Breast epithelium (tissue), 4 donors: ENCODE measurements at places on chromosomes 1 and 21.

GRCh38 chr1:158246650-158247049, 7.6 kb upstream of the CD1A start:
- H3K4me3 ChIP-seq: no peak overlapping the region
- no peaks in the 10 kb centered on the region for H3K27me3 ChIP-seq
- H3K4me1 ChIP-seq: no peaks in the 10 kb centered on the region
- no peak for DNase-seq
- H3K27ac ChIP-seq: no peak overlapping the region

GRCh38 chr1:165637427-165637826, 6.4 kb downstream of the MGST3 start:
- H3K4me1 ChIP-seq: peaks cover 6% of the 10 kb centered on the region
- no peaks in the 10 kb centered on the region for H3K27me3 ChIP-seq
- no peak for DNase-seq

- no peak overlapping the region for H3K4me3 ChIP-seq
- H3K27ac ChIP-seq: no peak overlapping the region
- no peaks in the 10 kb centered on the region for H3K27me3 ChIP-seq
- H3K4me1 ChIP-seq: no peaks in the 10 kb centered on the region
- DNase-seq: no peak
- H3K36me3 ChIP-seq: no peaks in the 10 kb centered on the region
These were observed 641.0 kb upstream of the CAMK1G start for GRCh38 chr1:208942394-208943130.

- no peaks in the 10 kb centered on the region for H3K4me1 ChIP-seq
- H3K4me3 ChIP-seq: no peak overlapping the region
- DNase-seq: no peak
- H3K27me3 ChIP-seq: no peaks in the 10 kb centered on the region
- H3K36me3 ChIP-seq: no peaks in the 10 kb centered on the region
These were observed 38.4 kb downstream of the NEK2 start for GRCh38 chr1:211637066-211637465.

DNA sequence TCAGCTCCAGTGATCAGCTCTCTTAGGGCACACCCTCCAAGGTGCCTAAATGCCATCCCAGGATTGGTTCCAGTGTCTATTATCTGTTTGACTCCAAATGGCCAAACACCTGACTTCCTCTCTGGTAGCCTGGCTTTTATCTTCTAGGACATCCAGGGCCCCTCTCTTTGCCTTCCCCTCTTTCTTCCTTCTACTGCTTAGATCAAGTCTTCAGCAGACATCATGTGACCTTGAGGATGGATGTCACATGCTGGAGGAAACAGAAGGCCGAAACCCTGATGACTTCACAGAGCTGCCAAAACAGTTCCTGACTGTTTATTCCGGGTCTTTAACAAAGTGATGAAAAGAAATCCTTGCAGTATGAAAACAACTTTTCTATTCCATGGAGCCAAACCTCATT, 24.4 kb upstream of the WDR26 start:
- no peak for DNase-seq
- no peaks in the 10 kb centered on the region for H3K36me3 ChIP-seq

GRCh38 chr1:168229893-168230292, 4.1 kb downstream of the SFT2D2 start:
- H3K4me1 ChIP-seq: peaks cover 9% of the 10 kb centered on the region
- peaks cover 7% of the 10 kb centered on the region for H3K36me3 ChIP-seq
- H3K27ac ChIP-seq: peak overlapping the region; percentile 94
- DNase-seq: no peak
- no peaks in the 10 kb centered on the region for H3K27me3 ChIP-seq
- H3K4me3 ChIP-seq: no peak overlapping the region

DNA sequence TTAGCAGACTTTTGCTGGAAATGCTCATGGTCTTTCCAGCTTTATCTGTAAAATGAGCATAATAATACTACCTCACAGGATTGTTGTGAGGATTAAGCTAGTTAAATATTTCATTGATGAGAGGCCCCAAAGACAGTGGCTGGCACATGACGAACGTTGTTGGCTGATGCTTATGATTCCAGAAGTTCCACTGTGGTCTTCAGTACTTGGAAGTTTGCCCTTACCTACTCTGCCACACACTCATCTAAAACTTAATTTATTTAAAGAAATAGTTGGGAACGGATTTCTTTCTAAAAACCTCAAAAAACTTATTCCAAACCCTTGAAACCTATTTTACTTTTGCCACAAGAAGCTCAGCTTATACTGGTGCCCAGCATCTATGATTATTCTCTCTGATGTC, 170.7 kb downstream of the DHRS3 start:
- no peaks in the 10 kb centered on the region for H3K27me3 ChIP-seq
- no peak overlapping the region for H3K4me3 ChIP-seq
- H3K27ac ChIP-seq: peak overlapping the region; percentile 93
- H3K4me1 ChIP-seq: peaks cover 42% of the 10 kb centered on the region
- no peak for DNase-seq
- no peaks in the 10 kb centered on the region for H3K36me3 ChIP-seq

DNA sequence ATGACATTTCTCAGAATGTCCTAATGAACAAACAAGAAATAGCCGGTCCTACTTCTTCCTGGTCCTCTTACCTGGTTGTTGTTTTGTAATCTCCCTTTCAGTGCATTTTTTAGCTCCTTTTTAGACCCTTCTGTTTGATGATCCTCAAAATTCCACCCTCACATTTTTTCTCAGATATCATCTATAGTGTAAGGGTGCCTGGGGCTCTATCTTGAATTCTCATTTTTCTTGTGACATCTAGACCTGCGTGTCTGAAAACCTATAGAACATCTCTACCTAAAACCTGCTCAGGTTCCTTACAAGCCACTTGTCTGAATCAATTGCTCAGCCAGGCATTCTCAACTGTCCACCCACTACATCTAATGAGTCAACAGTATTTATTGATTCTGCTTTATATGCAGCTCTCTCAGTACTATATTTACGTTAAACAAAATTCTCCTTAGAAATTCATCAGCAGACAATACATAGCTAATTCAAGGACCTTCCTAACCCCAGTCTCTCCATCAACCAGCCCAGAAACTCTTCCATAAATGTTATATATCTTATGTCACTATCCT, 36.5 kb upstream of the USH2A start:
- H3K27me3 ChIP-seq: no peaks in the 10 kb centered on the region
- H3K36me3 ChIP-seq: no peaks in the 10 kb centered on the region
- no peaks in the 10 kb centered on the region for H3K4me1 ChIP-seq
- no peak for DNase-seq

GRCh38 chr1:54376430-54377039, 29.7 kb downstream of the SSBP3 start:
- H3K4me3 ChIP-seq: no peak overlapping the region
- H3K4me1 ChIP-seq: no peaks in the 10 kb centered on the region
- no peaks in the 10 kb centered on the region for H3K36me3 ChIP-seq
- H3K27ac ChIP-seq: no peak overlapping the region

GRCh38 chr1:87599569-87599968, 270.9 kb downstream of the LMO4 start:
- no peaks in the 10 kb centered on the region for H3K36me3 ChIP-seq
- H3K27ac ChIP-seq: no peak overlapping the region
- no peaks in the 10 kb centered on the region for H3K27me3 ChIP-seq

DNA sequence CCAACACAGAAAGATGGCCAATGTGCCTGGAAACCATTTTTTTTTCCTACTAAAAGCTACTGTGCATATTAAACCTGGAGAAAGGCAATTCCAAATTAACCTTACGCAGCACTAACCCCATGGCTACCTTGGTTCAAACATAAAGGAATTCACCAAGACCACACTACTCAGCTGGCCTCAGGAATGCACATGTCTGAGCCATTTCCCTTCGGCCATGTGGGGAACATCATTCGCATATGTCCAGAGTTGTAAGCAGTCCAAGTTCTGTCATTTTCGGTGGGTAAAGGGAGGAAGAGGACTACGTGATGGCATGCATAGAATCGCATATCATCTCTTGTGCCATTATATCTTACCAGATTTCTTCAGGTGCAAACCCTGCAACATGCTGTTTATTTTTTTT, 175.4 kb downstream of the NTMT2 start:
- no peaks in the 10 kb centered on the region for H3K27me3 ChIP-seq
- H3K36me3 ChIP-seq: no peaks in the 10 kb centered on the region
- no peak for DNase-seq
- H3K27ac ChIP-seq: no peak overlapping the region
- H3K4me1 ChIP-seq: no peaks in the 10 kb centered on the region

GRCh38 chr1:205127646-205128045, 5.9 kb upstream of the RBBP5 start:
- H3K27ac ChIP-seq: no peak overlapping the region
- no peaks in the 10 kb centered on the region for H3K4me1 ChIP-seq
- no peak overlapping the region for H3K4me3 ChIP-seq
- no peaks in the 10 kb centered on the region for H3K36me3 ChIP-seq

- H3K4me3 ChIP-seq: peak overlapping the region; percentile 91
- no peak for DNase-seq
- H3K36me3 ChIP-seq: no peaks in the 10 kb centered on the region
- no peaks in the 10 kb centered on the region for H3K4me1 ChIP-seq
- no peak overlapping the region for H3K27ac ChIP-seq
- no peaks in the 10 kb centered on the region for H3K27me3 ChIP-seq
These were observed 1.1 kb upstream of the POMGNT1 start for GRCh38 chr1:46199233-46199749.

- no peak for DNase-seq
- no peak overlapping the region for H3K4me3 ChIP-seq
- peaks cover 4% of the 10 kb centered on the region for H3K4me1 ChIP-seq
- no peaks in the 10 kb centered on the region for H3K36me3 ChIP-seq
- no peaks in the 10 kb centered on the region for H3K27me3 ChIP-seq
- no peak overlapping the region for H3K27ac ChIP-seq
These were observed 133.3 kb upstream of the C1orf105 start for GRCh38 chr1:172287208-172287607.

DNA sequence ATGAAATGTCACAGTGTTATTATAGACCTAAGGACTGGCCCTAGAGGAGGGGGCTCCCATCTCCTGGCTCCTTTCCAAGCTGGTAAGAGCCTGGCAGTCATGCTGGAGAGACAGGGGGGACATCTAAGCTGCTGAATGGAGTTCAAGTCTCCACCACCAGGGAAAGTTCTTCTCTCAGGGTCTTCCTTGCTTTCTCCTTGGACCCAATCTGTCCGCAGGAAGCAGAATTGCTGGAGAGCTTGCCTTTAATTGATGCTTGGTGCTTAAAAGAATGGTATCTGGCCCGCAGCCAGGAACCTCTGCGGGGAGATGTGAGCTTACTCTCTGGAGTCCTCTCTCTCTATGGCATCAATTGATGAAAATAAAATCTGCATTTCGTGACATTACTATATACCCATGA, 25.1 kb downstream of the IRF2BP2 start:
- no peak overlapping the region for H3K4me3 ChIP-seq
- DNase-seq: no peak
- no peaks in the 10 kb centered on the region for H3K27me3 ChIP-seq
- peak overlapping the region; percentile 50 for H3K27ac ChIP-seq
- no peaks in the 10 kb centered on the region for H3K4me1 ChIP-seq

- H3K27me3 ChIP-seq: no peaks in the 10 kb centered on the region
- no peak overlapping the region for H3K4me3 ChIP-seq
- H3K27ac ChIP-seq: no peak overlapping the region
- H3K36me3 ChIP-seq: no peaks in the 10 kb centered on the region
- H3K4me1 ChIP-seq: no peaks in the 10 kb centered on the region
These were observed 55.1 kb downstream of the OVGP1 start for GRCh38 chr1:111372336-111372965.

GRCh38 chr1:64173336-64173940, 30.0 kb upstream of the UBE2U start:
- H3K4me1 ChIP-seq: no peaks in the 10 kb centered on the region
- no peaks in the 10 kb centered on the region for H3K27me3 ChIP-seq
- no peaks in the 10 kb centered on the region for H3K36me3 ChIP-seq
- no peak overlapping the region for H3K4me3 ChIP-seq

DNA sequence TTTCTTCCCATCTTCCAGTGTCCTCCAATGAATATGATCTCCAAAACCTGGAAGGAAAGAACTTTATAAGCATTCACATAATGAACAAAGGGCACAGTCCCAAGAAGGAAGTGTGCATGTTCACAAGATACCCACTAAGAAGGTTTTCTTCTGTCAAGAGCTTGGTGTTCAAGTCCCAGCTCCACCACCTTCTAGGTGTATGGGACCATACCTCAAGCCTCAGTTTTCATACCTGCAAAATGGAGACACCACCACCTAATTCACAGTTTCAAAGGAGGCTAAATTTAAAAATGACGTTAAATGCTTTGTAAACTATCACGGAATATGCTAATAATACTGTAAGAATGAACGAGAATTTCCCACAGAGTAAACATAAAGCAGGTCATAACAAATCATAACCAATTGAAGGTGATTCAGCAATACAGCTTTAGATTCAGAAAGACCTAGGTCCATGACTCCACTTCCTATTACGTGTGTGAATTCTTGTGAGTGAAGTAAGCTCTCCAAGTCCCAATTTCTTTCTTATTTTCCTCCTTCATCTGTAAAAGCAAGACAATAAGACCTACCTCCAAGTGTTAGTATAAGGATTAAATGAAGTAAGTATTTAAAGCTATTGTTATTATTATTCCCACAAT, 8.1 kb upstream of the KTI12 start:
- no peak overlapping the region for H3K4me3 ChIP-seq
- no peaks in the 10 kb centered on the region for H3K27me3 ChIP-seq
- no peak overlapping the region for H3K27ac ChIP-seq
- H3K4me1 ChIP-seq: no peaks in the 10 kb centered on the region
- H3K36me3 ChIP-seq: no peaks in the 10 kb centered on the region

DNA sequence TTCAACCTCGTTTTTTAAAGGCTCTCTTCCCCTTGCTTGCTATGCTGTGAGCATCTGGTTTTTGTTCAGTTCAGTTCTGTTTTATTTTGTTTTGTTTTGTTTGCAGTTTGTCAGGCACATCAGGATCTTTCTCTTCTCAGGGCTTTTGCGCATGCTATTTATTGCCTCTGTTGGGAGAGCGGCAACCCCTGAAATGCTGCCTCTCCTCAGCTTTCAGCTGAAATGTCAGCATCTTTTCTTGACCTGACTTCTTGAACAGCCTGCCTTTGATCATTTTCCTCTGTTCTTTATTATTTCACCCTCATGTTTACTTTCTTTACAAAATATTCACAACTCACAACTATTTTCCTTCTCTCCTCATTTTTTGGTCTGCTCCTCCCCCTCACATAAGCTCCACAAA, 50.4 kb upstream of the RC3H1 start:
- H3K4me1 ChIP-seq: no peaks in the 10 kb centered on the region
- no peak for DNase-seq
- no peak overlapping the region for H3K4me3 ChIP-seq
- H3K27ac ChIP-seq: no peak overlapping the region
- H3K27me3 ChIP-seq: no peaks in the 10 kb centered on the region

GRCh38 chr1:81978945-81979344, 178.2 kb downstream of the ADGRL2 start:
- H3K36me3 ChIP-seq: no peaks in the 10 kb centered on the region
- H3K27ac ChIP-seq: no peak overlapping the region
- no peak for DNase-seq

GRCh38 chr1:159942632-159943277, 2.7 kb downstream of the IGSF9 start:
- H3K4me3 ChIP-seq: no peak overlapping the region
- H3K4me1 ChIP-seq: no peaks in the 10 kb centered on the region
- DNase-seq: peak; percentile 13
- no peaks in the 10 kb centered on the region for H3K36me3 ChIP-seq

- no peaks in the 10 kb centered on the region for H3K27me3 ChIP-seq
- peak overlapping the region; percentile 99 for H3K27ac ChIP-seq
- H3K4me1 ChIP-seq: no peaks in the 10 kb centered on the region
- DNase-seq: no peak
- H3K36me3 ChIP-seq: no peaks in the 10 kb centered on the region
These were observed 4.3 kb upstream of the CCN1 start for GRCh38 chr1:85576266-85576641.

GRCh38 chr1:100835866-100836842, 58.5 kb downstream of the EXTL2 start:
- no peak overlapping the region for H3K4me3 ChIP-seq
- DNase-seq: no peak
- H3K4me1 ChIP-seq: no peaks in the 10 kb centered on the region

GRCh38 chr1:210332719-210333398, 4.2 kb downstream of the HHAT start:
- H3K36me3 ChIP-seq: no peaks in the 10 kb centered on the region
- H3K27me3 ChIP-seq: no peaks in the 10 kb centered on the region
- H3K4me3 ChIP-seq: no peak overlapping the region
- no peak for DNase-seq
- H3K27ac ChIP-seq: no peak overlapping the region
